ENCODE measurements at places on chromosomes 3 and 15. TPM values are rescaled to one million over a fixed set of nuclear protein-coding genes. Genes with fewer than 3 reads are reported as not detected.
A peak's percentile ranks its signal among the peaks of the same experiment; 100 is the strongest.

- H3K4me1 ChIP-seq: peaks cover 2% of the 10 kb centered on the region
- peaks cover 4% of the 10 kb centered on the region for H3K27me3 ChIP-seq
- H3K27ac ChIP-seq: no peak overlapping the region
- no peak overlapping the region for H3K4me3 ChIP-seq
- DNase-seq: no peak
Observed at GRCh38 chr3:108014943-108015342, 75.9 kb downstream of the CD47 start.

Gene CCR9
- total RNA-seq: not detected

DNA sequence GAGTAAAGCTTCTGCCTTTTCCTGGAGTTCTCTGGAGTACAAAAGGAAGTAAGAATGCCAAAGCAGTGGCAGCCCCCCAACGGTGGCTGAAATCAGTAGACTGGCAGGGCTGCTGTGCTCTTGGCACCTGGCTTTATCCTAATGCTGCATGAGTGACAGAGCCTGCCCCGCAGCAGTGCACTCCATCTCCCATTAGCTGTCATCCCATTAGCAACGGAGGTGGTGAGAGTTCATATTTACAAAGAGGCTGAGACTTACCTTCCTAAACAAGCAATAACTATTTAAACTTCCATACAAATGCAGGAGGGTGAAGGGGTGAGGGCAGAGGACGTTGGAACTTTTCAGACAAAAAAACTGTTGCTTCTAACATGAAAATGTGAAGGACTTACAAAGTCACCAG, 51.9 kb downstream of the SERPINI1 start:
- no peaks in the 10 kb centered on the region for H3K27me3 ChIP-seq
- H3K27ac ChIP-seq: no peak overlapping the region
- no peaks in the 10 kb centered on the region for H3K36me3 ChIP-seq
- no peak overlapping the region for H3K4me3 ChIP-seq

DNA sequence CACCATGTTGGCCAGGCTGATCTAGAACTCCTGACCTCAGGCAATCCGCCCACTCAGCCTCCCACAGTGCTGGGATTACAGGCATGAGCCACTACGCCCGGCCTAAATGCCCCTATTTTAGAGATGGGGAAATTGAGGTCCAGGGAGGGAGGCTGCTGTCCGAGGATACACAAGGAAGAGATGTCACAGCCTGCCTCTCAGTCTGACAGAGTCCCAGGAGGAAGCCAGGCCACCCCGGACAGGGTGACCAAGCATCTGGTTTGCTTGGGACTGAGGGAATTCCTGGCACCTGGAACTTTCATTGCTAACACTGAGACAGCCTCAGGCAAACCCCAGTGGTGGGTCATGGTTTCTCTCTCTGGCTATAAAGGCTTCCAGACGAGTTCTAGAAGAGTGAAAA, 30.6 kb upstream of the ADAMTS7 start:
- H3K27ac ChIP-seq: no peak overlapping the region
- no peak overlapping the region for H3K4me3 ChIP-seq
- no peaks in the 10 kb centered on the region for H3K36me3 ChIP-seq

DNA sequence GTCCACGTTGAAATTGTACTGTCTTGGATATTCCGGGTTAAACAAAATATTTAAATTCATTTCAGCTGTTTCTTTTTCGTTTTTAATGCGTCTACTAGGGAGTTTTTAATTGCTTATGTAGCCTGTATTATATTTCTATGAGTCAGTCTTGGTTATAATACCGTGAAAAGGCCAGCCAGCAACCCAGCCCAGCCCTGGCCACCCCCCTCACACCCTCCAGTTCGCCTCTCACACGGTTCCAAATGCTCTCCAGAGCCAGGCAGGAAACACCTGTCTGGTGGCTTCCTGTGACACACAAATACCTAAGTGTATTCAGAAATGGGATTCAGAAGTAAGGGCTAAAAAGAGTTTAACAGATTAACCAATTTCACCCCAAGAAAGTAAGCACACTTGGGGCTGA, 4.4 kb downstream of the SH3BP5 start:
- peak overlapping the region; percentile 86 for H3K27ac ChIP-seq
- no peak overlapping the region for H3K4me3 ChIP-seq
- no peaks in the 10 kb centered on the region for H3K27me3 ChIP-seq
- peaks cover 55% of the 10 kb centered on the region for H3K4me1 ChIP-seq
- peaks cover 2% of the 10 kb centered on the region for H3K36me3 ChIP-seq

Gene EPHA3
- total RNA-seq: not detected

Gene GOLGA8Q
- 1.1 TPM for total RNA-seq

GRCh38 chr15:37014137-37014536, 86.2 kb downstream of the MEIS2 start:
- no peaks in the 10 kb centered on the region for H3K36me3 ChIP-seq
- H3K27ac ChIP-seq: no peak overlapping the region
- no peak overlapping the region for H3K4me3 ChIP-seq
- H3K4me1 ChIP-seq: no peaks in the 10 kb centered on the region
